Activated T-cell treated with anti-CD3 and anti-CD28 coated beads, Interleukin-2, amount 50 U/mL, for 72 hours (primary cell): ENCODE measurements at places on chromosomes 5 and 9.

DNA sequence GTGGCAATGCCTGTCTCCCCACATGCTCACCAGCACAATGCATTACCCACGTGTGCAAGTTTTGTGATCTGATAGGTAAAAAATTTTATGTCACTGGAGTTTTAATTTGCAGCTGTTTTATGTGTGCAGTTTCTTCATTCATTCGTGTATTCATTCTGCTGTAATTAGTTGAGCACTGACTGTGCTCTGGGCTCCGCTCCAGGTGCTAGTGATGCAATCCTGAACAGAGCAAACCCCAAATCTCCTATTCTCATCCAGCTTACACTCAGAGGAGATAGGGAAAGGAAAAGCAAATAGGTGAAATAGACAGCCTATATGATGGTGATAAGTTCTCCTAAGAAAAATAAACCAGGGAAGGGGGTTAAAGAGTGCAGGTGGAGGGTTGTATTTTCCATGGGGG, 148.4 kb downstream of the TENT4A start:
- DNase-seq: no peak

DNA sequence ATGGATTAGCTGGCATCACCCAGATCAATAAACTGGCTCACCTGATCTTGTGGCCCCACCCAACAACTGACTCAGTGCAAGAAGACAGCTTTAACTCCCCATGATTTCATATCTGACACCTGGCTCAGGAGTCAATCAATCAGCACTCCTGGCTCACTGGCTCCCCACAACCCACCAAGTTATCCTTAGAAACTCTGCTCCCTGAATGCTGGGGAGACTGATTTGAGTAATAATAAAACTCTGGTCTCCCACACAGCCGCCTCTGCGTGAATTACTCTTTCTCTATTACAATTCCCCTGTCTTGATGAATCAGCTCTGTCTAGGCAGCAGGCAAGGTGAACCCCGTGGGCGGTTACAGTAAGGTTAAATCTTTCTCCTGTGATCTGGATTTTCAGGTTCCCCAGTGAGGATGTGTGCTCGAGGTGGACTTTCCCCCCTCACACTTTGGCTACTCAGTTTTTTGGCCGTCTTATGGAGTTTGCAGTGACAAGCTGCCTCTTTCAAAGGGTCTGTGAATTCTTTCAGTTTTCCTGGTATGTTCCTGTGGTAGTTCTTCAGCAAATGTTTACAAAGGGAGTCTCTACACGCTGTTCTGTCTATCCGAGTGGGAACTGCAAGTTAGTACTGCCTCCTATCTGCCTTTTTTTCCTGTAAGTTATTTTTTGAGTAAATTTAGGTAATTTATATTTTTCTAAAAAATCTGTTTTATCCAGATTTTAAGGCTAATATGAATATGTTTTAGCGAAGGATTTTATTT, 500.2 kb upstream of the NUDT12 start:
- no peak for DNase-seq

DNA sequence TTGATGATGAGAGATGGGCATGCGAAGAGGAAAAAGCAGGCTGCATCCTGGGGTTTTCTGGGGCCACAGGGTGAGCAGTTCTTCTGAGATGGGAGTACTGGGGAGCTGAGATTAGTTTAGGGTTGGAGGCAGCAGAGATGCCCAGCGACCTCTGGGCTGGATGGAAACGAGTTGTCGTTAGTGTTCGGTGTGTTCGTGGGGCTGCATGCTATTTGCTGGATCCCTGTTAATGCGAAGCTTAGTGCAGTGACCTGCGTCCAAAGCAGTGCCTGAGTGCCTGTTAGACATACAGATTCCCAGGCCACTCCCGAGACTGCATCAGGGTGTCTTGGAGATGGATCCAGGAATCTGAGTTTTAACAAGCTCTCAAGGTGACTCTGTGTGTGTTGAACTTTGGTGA, 201.3 kb downstream of the CACNA1B start:
- DNase-seq: no peak

- DNase-seq: no peak
These were observed 69.9 kb downstream of the JAKMIP2 start for GRCh38 chr5:147712598-147712997.

DNA sequence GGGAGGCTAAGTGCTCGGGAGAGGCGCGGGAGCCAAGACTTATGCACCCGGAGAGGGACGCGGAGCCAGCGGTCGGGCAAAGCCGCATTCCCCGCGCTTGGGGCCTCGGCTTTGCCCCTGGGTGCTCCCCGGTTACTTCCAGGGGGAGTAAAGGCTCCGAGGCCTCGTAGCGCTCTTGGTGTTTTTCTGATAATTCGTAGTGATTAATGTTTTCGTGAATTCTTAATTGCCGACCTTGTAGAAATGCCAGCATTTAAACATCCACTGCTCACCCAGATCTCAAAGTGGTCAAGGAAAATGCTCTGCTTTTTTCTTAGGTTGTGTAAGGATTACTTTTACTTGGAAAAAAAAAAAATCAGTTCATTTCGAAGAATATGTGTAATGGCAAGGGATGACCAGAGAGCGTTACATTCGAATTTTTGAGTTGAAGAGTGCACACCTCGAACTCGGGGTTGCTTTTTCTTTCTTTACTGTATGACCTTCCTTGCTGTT, 654 bp upstream of the TUT7 start:
- no peak for DNase-seq

DNA sequence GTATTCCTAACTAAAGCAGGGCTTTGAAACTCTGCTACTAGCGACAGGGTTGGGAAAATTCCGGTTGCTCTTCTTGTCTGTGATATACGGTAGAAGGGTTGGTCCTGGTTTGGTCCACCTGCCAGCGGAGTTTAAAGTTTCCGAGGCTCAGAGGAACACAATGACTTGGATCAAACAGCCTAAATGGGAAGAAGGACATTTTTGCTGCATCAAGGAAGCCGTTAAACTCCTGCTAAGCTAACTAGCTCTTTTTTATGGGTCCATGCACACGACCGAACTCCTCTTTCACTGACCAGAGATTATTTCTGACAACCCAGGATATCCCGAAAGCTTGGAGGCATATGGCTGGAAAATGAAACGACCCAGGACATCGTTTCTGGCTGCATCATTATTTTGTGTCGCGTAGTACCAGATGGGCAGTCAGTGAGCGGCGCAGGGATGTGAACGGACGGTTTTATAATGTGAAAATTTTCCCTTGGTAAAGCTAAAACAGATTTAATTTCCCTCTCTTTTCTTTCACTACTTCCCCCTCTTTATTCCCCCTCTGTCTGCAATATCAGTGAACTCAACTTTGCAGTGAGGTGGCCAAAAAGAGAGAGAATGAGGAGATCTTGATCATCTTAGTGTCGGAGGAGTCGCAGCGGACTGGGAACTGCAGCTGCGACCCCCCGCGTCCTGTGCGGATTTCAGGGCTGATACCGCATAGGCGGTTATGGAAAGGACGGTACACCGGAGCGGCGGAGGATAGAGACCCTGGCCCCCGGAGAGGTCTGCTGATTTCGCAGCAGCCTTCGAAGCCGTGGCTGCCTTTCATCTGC, at the start of gene LURAP1L:
TSS of gene LURAP1L (plus strand) at position 160 of the 818 bp plus-strand sequence. CDS start 696 bp downstream, outside the sequence.
- no peak for DNase-seq

DNA sequence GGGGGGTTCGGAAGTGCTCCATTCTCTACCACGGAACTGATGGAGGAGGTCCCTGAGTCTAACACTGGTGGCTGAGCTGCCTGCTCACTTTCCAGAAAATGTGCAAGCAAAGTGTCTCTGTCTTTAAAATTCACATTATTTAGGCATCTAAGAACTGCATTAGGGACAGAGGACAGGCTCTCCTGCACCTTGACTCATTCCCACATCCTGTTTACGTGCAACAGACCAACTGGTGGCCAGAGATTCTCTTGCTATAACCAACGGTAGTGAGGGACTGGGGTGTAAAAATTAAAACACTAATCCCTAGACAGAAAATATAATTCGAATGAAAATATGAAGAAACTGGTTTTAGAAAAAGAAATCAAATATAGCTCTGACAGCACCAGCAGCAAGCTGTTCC, 320.9 kb downstream of the IRX2 start:
- DNase-seq: no peak

DNA sequence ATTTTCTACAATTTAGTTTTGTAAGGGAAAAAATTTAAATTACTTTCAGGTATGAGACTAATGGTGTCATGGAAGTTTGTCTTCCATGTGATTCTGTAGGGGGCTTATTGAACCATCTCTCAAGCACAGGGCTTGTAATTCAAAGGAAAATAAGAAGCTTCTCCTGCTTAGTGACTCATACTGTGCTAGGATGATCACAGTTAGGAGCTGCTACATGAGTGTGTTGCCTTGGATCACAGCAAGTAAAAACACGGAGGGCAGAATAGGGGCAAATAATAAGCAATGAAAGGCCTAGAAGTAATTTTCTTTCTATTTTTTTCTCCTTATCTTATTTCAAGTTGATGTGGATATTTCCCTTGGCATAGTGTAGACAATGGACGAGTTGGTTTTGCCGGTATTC, 28.9 kb downstream of the TMEM167A start:
- no peak for DNase-seq

DNA sequence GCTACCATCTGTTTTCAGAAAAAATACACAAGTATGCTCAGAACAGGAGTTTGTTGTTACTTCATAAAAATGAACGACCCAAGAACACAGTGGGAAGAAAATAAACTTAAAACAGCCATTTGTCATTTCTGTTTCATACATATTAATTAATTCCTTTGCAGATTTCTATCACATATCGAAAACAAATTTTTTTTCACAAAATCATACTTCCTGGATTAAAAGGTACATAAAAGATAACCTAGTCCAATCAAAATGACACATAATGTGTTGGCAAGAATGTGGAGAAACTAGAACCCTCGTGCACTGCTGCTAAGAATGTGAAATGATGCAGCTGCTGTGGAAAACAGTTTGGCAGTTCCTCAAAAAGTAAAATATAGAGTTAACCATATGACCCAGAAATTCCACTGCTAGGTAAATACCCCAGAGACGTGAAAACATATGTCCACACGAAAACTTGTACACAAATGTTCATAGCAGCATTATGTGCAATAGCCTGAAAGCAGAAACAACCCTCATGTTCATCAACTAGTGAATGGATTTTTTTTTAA, 46.0 kb downstream of the MYO10 start:
- no peak for DNase-seq
